Femur (tissue), 1 donor: ENCODE measurements at places on chromosomes 3 and 15.

DNA sequence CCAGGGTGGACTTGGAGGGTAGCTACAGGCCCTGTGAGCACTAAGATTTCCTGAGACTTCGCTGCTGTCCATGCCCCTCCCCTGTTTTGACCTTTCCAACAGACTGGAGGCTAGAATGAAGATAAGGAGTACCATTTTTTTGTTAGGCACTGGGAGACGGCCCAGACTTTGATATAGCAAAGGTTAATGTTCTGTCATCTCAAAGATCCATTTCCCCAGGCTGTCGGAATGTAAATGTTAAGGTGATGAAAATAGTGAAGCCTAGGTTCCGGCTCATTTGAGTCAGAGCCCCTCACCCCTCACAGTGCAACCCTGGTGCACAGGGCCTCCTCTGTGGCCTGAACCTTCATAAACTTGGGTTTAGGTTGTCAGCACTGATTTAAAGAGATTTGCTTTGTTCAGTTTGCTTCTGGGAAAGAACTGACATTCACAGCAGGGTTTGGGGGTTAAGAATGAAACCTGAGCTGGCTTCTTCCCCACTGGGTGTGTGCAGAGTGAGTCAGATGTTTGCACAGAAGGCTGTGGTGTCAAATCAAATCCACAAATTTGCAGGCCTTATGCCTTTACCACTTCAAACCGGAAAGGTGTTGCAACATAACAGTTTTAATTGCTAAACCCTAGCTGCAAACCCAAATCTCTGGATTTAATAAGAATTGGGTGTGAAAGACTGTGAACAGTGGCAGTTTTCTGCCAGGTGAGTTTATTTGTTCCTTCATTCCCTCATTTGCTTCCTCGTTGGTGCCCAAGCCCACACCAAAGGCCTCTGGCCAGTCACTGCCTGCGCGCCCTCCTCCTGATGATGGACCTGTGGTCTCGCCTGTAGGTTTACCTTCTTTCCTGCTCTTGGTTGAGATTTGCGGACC, 20.6 kb upstream of the KCTD6 start:
- DNase-seq, result no peak

GRCh38 chr15:76163457-76164295, 103.9 kb downstream of the TMEM266 start:
- DNase-seq, result peak; percentile 53

GRCh38 chr15:99408236-99409096, 157.2 kb downstream of the LRRC28 start:
- peak; percentile 76 for DNase-seq

- DNase-seq, result no peak
Measured at GRCh38 chr3:77078279-77078678, 38.4 kb downstream of the ROBO2 start.

GRCh38 chr3:194274424-194275085, 76.6 kb downstream of the CPN2 start:
- peak; percentile 18 for DNase-seq

DNA sequence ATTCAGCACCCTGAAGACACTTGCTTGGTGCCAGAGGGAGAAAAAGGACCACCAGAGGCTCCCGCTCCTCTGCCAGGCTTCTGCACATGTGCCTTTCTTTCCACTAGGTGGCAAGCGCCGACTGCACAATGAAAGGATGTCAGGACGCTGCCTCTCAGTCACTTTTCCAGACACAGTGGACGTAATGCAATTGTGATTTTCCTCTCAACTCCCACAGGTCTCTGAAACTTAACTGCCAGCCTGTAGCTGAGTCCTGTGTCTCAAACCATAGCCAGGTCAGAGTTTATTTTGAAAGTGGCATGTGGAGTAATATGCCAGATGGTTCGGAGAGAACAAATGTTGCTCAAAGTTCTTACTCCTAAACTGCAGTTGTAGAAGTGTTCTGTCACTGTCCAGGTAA, 162.9 kb downstream of the ITPR1 start:
- peak; percentile 82 for DNase-seq

GRCh38 chr3:59426821-59427565, 377.2 kb upstream of the CFAP20DC start:
- DNase-seq, result no peak

GRCh38 chr3:156396851-156397250, 158.1 kb downstream of the SSR3 start:
- DNase-seq, result no peak
